ENCODE measurements at places on chromosomes 11 and 22.

DNA sequence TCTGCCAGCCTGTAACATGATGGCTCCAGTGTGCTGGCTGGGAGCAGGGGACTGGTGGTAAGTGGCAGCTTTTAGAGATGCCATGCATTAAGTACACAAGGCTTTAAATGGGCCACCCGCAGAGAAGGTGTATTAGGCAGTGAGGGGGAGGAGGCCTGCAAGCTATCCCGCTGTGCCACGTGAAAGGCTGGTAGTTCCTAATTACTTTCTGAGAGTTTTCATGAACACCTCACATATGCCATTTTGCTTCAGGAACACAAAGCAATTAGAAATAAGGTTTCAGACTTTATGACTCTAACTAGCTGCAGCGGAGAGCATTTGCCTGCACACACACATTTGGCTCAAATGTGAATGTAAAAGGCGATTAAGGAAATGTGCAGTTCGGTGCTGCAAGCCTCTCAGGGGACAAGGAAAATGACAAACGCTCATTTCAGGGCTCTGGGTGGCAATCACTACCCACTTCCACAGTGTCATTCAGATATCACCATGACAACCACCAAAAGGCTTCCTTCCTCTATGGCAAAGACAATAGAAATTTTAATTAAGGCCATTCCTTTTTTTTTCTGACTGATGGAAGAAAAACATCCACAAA lies 116.6 kb downstream of the PLEKHA7 start:
- DNase-seq = peak; percentile 34

GRCh38 chr22:30251711-30252110 lies 5.2 kb upstream of the LIF start:
- DNase-seq = peak; percentile 36

DNA sequence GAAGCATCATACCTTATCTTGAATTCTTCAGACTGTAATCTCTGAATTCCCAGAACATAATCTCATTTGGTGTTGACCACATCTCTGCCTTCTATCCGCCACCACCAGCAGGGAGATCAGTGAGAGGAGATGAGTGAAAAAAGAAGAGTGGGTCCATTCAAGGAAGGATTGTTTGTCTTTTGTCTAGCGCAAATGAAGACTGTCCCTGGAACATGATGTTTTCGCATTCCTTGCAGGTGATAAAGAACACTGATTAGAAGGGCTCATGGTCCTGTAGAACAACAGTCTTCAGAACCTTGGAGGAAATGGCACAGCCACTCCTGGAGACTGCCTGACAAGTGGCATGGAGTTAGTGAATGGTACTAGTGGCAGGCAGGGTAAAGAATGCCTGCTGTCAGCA lies 869.6 kb downstream of the JRKL start:
- no peak for DNase-seq

DNA sequence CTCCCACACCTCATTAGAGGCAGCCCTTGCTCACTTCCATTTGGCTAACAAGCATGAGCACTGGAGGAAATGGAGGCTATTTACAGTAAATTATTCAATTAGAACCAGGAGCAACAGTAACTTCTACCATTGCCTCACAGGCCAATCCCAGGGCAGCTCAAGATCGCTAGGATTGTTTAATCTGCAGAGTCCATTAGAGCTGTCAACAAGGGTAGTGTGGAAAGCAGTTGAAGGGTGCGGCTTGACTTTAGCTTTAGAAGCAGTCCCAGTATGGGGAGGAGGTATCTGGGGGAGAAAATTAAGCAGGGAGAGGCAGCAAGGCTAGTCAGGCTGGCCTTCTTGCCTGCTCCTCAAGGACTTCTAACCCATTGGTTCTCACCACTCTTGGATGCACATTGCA lies 38.3 kb upstream of the CYP2R1 start:
- DNase-seq = no peak
